ENCODE measurements at places on chromosomes 6 and 20. TPM values are rescaled to one million over a fixed set of nuclear protein-coding genes. Genes with fewer than 3 reads are reported as not detected.

The CYP39A1 gene
- not detected for total RNA-seq

The NOX3 gene
- total RNA-seq, result not detected

The HMGCLL1 gene
- total RNA-seq, result 0.55 TPM

The TBX18 gene
- total RNA-seq, result 0.14 TPM

The ATP9A gene
- total RNA-seq, result 93.0 TPM

The TMEM63B gene
- 110 TPM for total RNA-seq

The GINS1 gene
- not detected for total RNA-seq

The SCAND1 gene
- total RNA-seq, result 119 TPM

The GMPR gene
- total RNA-seq, result 4.5 TPM

The ZKSCAN3 gene
- 3.7 TPM for total RNA-seq

The SCUBE3 gene
- 0.64 TPM for total RNA-seq

The PHACTR1 gene
- 1.6 TPM for total RNA-seq

The LY6G6F gene
- not detected for total RNA-seq

The GNMT gene
- total RNA-seq, result not detected

The CDH4 gene
- not detected for total RNA-seq

The PNPLA1 gene
- not detected for total RNA-seq

The IPCEF1 gene
- 5.7 TPM for total RNA-seq

The IP6K3 gene
- total RNA-seq, result 2.9 TPM

The PDE10A gene
- 1.9 TPM for total RNA-seq

The RCAN2 gene
- total RNA-seq, result 9.5 TPM

The SCRT2 gene
- total RNA-seq, result not detected

The DTNBP1 gene
- total RNA-seq, result 18.6 TPM

The HLA-DMB gene
- total RNA-seq, result 20.8 TPM

The DSN1 gene
- 9.8 TPM for total RNA-seq

The RIPPLY2 gene
- not detected for total RNA-seq

The TGM3 gene
- total RNA-seq, result not detected

The RSPH9 gene
- total RNA-seq, result not detected

The APCDD1L gene
- 0.16 TPM for total RNA-seq

The PLCB1 gene
- 14.5 TPM for total RNA-seq

The MAP3K7 gene
- 26.9 TPM for total RNA-seq

The ZSCAN23 gene
- total RNA-seq, result not detected

The MDFI gene
- total RNA-seq, result not detected

The SIM1 gene
- not detected for total RNA-seq

The MUC21 gene
- not detected for total RNA-seq

The COL20A1 gene
- not detected for total RNA-seq

The MYB gene
- total RNA-seq, result 20.9 TPM

The PRR18 gene
- not detected for total RNA-seq

The CD24 gene
- 1,843 TPM for total RNA-seq

The NHSL1 gene
- total RNA-seq, result 73.2 TPM

The HTR1B gene
- total RNA-seq, result not detected

The PPP2R5D gene
- total RNA-seq, result 38.0 TPM

The HDAC2 gene
- total RNA-seq, result 26.6 TPM

The MYLK2 gene
- total RNA-seq, result not detected

The DNAH8 gene
- total RNA-seq, result 0.16 TPM

The BPI gene
- not detected for total RNA-seq

The ZSCAN16 gene
- total RNA-seq, result 7.5 TPM

Measured in transverse colon (tissue), 4 donors.